ENCODE measurements at places on chromosomes 1 and 21. TPM values are rescaled to one million over a fixed set of nuclear protein-coding genes. Genes with fewer than 3 reads are reported as not detected.
A peak's percentile ranks its signal among the peaks of the same experiment; 100 is the strongest.

The DNAH14 gene
- 4.9 TPM for total RNA-seq

The HEATR1 gene
- 34.2 TPM for total RNA-seq

The SPATA17 gene
- total RNA-seq, result not detected

The ASPM gene
- 3.9 TPM for total RNA-seq

The SDC3 gene
- total RNA-seq, result 347 TPM

The PDZK1IP1 gene
- total RNA-seq, result 0.76 TPM

The TDRD5 gene
- total RNA-seq, result 0.14 TPM

The ICOSLG gene
- total RNA-seq, result 8.8 TPM

GRCh38 chr1:16014509-16015482, 3.0 kb downstream of the HSPB7 start:
- H3K27ac ChIP-seq, result no peak overlapping the region
- no peaks in the 10 kb centered on the region for H3K27me3 ChIP-seq
- H3K4me1 ChIP-seq, result peaks cover 59% of the 10 kb centered on the region
- H3K36me3 ChIP-seq, result no peaks in the 10 kb centered on the region
- H3K4me3 ChIP-seq, result no peak overlapping the region

DNA sequence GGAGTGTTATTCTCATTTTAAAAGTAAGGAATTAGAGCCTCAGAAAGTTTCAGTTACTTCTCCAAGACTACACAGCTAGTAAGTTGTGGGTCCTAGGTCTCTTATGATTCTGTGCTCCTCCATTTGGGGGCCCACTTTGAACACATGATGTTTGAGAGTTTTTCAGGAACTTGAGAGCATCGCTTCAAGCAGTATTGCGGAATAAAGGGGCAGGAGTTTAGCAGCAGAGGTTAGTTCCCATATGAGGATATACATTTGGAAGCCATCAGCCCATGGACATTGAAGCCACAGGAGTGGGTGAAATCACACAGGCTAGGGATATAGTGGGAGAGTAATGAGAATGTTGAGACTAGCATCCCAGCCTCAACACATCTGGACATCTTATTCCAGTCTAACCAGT, 143.2 kb downstream of the RASAL2 start:
- H3K27me3 ChIP-seq, result no peaks in the 10 kb centered on the region
- no peaks in the 10 kb centered on the region for H3K36me3 ChIP-seq
- no peak overlapping the region for H3K27ac ChIP-seq

DNA sequence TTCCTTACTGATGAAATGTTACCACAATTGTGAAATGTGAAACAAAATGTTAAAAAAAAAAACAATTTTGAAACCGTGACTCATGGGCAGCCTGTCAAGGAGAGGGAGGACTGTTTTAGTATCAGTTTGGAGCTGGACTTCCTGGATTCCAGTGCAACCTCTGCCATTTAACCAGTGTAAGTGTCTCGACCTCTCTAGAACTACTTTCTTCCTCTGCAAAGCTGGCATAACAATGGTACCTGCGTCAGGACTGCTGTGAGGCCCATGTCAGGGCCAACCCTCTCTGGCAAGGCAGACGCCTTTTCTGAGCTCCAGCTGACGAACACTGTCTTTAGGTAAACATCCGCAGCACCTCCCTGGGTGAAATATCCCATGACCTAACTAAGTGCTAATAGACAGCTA, 20.9 kb downstream of the URB1 start:
- H3K4me1 ChIP-seq, result no peaks in the 10 kb centered on the region
- H3K36me3 ChIP-seq, result peaks cover 30% of the 10 kb centered on the region
- H3K4me3 ChIP-seq, result no peak overlapping the region
- H3K27me3 ChIP-seq, result no peaks in the 10 kb centered on the region

DNA sequence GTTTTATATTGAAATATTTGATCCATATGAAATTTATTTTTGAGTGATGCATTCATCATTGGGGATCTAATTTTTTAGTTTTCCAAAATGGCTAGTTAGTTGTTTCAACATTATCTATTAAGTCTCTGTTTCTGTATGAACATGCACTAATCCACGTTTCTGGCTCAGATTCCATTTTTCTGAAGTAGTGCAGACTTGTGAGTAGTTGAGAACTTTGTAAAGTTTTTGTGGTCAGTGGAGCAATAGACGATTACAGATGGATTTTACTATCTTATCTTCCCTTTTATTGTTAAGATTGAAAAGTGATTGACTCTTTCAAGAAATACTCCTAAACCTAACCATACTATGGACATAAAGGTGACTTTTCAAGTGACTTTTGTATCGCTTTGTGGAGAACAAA, 16.7 kb downstream of the SOAT1 start:
- H3K27me3 ChIP-seq, result no peaks in the 10 kb centered on the region
- H3K36me3 ChIP-seq, result peaks cover 63% of the 10 kb centered on the region
- DNase-seq, result no peak
- no peak overlapping the region for H3K4me3 ChIP-seq
- H3K27ac ChIP-seq, result no peak overlapping the region

DNA sequence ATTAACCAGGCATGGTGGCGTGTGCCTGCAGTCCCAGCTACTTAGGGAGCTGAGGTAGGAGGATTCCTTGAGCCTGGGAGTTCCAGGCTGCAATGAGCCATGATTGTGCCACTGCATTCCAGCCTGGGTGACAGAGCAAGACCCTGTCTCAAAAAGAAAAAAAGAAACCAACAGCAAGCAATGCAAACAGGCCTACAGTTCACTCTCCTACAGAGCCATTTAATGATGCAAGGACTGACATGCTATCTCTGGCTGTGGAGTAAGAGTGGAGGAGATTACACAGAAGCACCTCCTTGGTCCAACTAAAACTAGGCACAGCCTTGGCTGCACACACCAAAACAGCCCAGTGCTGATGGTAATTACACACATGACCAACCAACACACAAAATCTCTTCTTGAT, 127.5 kb upstream of the SOD1 start:
- DNase-seq, result no peak
- no peak overlapping the region for H3K27ac ChIP-seq
- no peaks in the 10 kb centered on the region for H3K36me3 ChIP-seq
- no peaks in the 10 kb centered on the region for H3K4me1 ChIP-seq
- no peaks in the 10 kb centered on the region for H3K27me3 ChIP-seq
- no peak overlapping the region for H3K4me3 ChIP-seq

GRCh38 chr1:98884864-98885263, 119.8 kb downstream of the PLPPR5 start:
- H3K4me3 ChIP-seq, result no peak overlapping the region
- H3K27ac ChIP-seq, result no peak overlapping the region
- no peaks in the 10 kb centered on the region for H3K4me1 ChIP-seq

DNA sequence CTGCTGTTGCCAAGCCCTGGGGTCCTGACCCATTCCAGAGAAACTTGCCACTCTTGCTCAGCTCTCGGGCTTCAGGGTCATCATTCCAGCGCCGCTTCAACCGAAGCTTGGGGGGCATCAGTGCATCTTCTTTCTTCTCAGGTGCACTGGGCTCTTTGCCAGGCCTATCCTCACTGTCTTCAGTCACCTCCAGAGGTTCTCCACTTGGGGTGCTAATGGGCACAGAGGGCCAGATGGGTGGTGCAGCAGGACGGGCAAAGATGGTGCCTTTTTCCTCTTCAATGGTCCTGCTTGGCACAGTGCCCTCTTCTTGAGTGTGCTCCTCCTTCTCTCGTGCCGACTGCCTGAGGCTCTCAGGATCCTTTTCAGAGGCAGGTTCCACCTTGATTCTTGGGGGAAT, 13.3 kb downstream of the ETV3 start:
- H3K4me1 ChIP-seq, result no peaks in the 10 kb centered on the region
- no peak overlapping the region for H3K27ac ChIP-seq
- H3K36me3 ChIP-seq, result peaks cover 91% of the 10 kb centered on the region
- H3K27me3 ChIP-seq, result no peaks in the 10 kb centered on the region
- no peak for DNase-seq
- H3K4me3 ChIP-seq, result no peak overlapping the region

DNA sequence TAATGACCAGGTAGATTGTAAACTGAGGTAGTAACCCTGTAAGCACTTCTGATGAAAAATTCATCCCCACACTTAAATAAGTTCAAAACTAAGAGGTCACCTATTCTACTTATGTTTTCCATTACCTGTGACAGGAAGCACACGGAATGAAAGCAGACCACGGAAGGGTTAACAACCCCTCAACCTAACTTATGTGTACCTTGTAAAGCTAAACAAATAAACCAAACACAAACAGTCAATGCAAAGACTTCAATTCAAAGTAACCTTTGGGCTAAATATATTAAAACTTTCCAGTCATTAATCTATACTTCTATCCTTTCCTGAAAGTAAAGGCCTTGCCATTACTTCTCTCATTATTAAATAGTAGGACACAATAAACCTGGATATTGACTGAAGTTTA, 7.0 kb downstream of the PPP1R15B start:
- no peak overlapping the region for H3K4me3 ChIP-seq
- H3K27me3 ChIP-seq, result no peaks in the 10 kb centered on the region
- no peak for DNase-seq
- H3K27ac ChIP-seq, result no peak overlapping the region
- H3K36me3 ChIP-seq, result peaks cover 39% of the 10 kb centered on the region

DNA sequence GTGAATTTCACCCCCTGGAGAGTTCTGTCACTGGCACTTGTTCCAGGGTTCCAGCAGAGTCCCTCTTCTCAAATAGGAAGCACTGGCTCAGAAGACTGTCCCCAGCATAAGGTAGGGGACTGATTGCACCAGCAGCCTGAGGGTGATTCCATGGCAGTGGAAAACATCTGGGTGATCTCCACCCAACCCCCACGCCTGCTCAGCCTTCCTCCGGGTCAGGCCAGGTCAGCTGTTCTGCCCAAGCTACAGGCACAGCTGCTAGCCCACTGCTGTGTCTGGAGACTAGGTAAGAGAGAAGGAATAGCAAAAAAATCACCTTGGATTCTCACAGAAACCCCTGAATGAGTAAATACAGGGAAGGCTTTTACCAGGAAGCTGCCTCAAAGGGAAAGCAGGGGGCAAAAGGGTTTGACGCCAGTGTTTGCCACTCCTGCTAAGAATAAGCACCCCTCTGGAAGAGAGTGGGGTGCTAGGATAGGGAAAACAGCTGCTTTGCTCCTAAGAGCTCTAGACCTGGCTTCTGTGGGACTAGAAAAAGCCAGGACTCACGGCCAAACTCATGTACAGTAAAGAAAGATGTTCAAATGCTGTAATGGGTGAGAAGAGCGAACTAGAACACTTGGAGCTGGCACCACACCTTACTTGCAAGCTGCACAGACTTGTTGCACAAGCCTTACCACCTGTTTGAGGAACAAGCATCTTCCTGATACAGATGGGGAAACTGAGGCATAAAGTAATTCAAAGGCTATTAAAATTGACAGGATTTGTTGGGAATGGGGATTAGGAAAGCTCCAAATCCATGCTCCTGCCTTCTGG, 1.0 kb upstream of the DENND2D start:
- H3K27me3 ChIP-seq, result no peaks in the 10 kb centered on the region
- H3K27ac ChIP-seq, result peak overlapping the region; percentile 100

GRCh38 chr1:118247593-118247992, 62.6 kb upstream of the SPAG17 start:
- no peaks in the 10 kb centered on the region for H3K36me3 ChIP-seq
- H3K27ac ChIP-seq, result no peak overlapping the region
- no peak for DNase-seq
- no peaks in the 10 kb centered on the region for H3K4me1 ChIP-seq
- H3K27me3 ChIP-seq, result no peaks in the 10 kb centered on the region

GRCh38 chr1:112762541-112763500, 47.7 kb upstream of the PPM1J start:
- no peaks in the 10 kb centered on the region for H3K27me3 ChIP-seq
- H3K4me3 ChIP-seq, result no peak overlapping the region
- no peak for DNase-seq
- no peak overlapping the region for H3K27ac ChIP-seq
- no peaks in the 10 kb centered on the region for H3K4me1 ChIP-seq

- no peaks in the 10 kb centered on the region for H3K36me3 ChIP-seq
- no peak overlapping the region for H3K4me3 ChIP-seq
- no peak for DNase-seq
Measured at GRCh38 chr1:196543833-196544232, 64.4 kb downstream of the KCNT2 start.

DNA sequence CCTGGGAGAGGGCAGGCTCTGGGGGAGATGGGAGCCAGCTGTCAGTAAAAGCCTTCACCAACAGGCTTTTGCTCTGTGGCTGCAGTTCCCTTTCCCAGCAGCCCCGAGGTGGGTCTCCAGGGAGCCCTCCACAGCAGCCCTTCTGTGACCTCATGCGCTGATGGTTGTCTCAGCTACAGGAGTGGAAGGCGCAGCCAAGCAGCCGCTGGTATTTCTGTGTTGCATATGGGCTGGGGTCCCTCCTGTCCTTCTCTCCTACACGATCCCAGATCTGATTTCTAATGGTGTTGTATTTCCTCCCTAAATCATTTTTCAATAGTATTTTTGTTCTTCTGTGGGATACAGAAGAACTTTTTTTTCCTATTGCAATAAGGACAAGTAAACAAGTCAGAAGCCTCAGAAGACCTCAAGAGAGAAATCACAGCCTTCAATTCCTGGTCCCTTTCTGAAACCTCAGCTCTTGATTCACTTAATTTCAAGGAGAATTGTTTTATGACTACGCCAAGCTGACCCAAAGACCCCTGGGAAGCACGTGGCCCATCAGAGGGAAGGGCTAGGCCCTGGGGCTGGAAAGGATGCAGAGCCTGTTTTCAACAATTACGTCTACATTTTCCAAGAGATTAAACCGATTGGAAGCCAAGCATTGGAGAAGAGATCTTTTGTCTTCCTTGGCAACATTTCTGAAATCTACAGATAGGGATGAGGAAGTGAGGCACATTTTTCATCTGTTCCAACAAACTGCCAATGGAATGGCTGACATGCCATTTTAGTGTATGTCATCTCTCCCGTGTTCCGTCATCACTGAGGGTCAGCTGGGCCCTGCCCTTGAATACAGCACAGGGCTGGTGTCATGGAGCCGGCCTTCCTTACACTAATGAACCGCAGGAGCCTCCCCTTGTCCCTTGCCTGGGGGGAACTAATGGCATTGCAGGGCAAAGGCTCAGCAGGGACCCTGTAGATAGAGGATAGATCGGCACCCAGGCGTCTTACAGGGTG, 42.0 kb upstream of the SCCPDH start:
- no peaks in the 10 kb centered on the region for H3K36me3 ChIP-seq
- H3K4me1 ChIP-seq, result no peaks in the 10 kb centered on the region
- H3K4me3 ChIP-seq, result no peak overlapping the region
- no peak overlapping the region for H3K27ac ChIP-seq
- DNase-seq, result no peak
- no peaks in the 10 kb centered on the region for H3K27me3 ChIP-seq

- no peaks in the 10 kb centered on the region for H3K27me3 ChIP-seq
- H3K36me3 ChIP-seq, result peaks cover 35% of the 10 kb centered on the region
- peak overlapping the region; percentile 91 for H3K27ac ChIP-seq
- peaks cover 14% of the 10 kb centered on the region for H3K4me1 ChIP-seq
- peak overlapping the region; percentile 89 for H3K4me3 ChIP-seq
Measured at GRCh38 chr1:179082999-179083335, 1.1 kb downstream of the TOR3A start.

- H3K27me3 ChIP-seq, result no peaks in the 10 kb centered on the region
- H3K4me3 ChIP-seq, result peak overlapping the region; percentile 95
- peak overlapping the region; percentile 100 for H3K27ac ChIP-seq
- no peak for DNase-seq
- peaks cover 89% of the 10 kb centered on the region for H3K4me1 ChIP-seq
- peaks cover 7% of the 10 kb centered on the region for H3K36me3 ChIP-seq
Measured at GRCh38 chr1:19483261-19483660, 2.1 kb downstream of the CAPZB start.

All from spleen (tissue), 13 donors.